RCC 7860 (cell line): ENCODE measurements at places on chromosomes 5 and 9.
A peak's percentile ranks its signal among the peaks of the same experiment; 100 is the strongest.

DNA sequence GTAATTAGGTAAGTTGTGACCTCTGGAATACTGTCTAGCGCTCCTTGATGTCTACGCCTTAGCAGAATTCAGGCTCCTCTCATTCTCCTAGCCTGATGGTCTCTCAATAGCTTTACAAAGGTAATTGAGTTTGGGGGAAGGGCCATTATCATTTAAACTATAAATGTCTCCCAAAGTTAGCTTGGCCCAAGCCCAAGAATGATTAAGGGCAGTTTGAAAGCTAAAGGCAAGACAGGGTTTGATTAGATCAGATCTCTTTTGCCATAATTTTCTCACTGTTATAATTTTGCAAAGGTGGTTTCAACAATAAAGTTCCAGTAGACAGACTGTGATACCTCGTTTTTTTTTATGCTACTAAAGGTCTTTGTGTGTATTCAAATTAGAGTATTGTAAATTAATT lies 3.7 kb upstream of the SLC30A5 start:
- DNase-seq: no peak

DNA sequence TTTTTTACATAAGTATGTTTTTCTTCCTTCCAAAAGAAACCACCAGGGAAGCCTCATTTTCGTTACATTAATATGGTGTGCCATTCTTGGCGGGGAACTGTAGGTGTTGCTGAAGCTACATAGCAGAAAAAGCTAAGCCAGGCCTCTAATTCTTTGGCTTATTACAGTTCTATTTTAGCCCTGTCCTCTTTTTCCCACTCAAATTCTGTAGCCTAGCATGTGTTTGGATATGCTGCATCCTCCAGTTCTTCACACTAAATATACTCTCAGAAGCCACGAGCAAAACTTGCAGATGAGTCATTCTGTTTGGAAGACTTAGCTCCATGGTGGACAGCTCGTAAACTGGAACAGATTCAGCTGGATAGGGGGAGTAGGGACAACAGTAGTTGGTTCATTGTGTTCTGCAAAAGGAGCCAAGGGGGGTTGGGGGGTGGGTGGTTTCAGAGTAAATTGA lies 369.4 kb downstream of the TMEM161B start:
- no peak for DNase-seq

- no peak for DNase-seq
Observed at GRCh38 chr5:146076028-146076427, 29.3 kb downstream of the PLAC8L1 start.

DNA sequence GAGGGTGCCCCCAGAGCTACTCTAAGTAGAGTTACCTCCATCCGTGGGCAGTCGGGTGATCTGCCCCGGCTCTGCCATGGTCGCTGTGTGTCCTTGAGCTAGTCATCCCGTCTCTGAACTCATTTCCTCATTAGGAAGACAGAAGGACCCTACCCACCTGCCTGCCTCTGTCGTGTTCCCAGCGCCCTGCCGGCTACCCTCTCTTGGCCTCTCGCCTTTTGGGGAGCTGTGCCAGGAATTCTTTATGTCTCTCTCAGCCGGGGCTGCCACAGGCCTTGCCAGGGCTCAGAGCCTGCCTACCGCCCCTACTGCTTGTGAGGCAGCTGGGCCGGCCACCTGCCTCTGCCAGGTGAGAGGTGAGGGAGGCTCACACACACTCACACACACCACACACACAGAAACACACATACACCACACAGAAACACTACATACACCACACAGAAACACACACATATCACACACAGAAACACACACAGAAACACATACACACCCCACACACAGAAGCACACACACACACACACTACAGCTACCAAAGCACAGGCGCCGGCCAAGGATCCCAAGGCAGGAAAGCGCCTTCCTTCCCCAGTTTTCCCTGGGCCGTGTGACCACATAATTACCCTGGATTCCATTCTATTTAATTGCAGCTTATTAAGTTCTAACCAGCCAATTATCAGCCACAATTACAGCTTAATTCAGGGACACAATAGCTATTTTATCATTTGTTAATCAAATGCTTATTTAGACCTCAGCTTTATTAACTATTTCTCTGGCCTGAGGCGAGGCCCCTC lies 41.7 kb downstream of the UNC5A start:
- no peak for DNase-seq

GRCh38 chr9:125782718-125783117 lies 35.5 kb downstream of the PBX3 start:
- DNase-seq: no peak

GRCh38 chr5:56464935-56465768 lies 232.0 kb upstream of the ANKRD55 start:
- DNase-seq: no peak

DNA sequence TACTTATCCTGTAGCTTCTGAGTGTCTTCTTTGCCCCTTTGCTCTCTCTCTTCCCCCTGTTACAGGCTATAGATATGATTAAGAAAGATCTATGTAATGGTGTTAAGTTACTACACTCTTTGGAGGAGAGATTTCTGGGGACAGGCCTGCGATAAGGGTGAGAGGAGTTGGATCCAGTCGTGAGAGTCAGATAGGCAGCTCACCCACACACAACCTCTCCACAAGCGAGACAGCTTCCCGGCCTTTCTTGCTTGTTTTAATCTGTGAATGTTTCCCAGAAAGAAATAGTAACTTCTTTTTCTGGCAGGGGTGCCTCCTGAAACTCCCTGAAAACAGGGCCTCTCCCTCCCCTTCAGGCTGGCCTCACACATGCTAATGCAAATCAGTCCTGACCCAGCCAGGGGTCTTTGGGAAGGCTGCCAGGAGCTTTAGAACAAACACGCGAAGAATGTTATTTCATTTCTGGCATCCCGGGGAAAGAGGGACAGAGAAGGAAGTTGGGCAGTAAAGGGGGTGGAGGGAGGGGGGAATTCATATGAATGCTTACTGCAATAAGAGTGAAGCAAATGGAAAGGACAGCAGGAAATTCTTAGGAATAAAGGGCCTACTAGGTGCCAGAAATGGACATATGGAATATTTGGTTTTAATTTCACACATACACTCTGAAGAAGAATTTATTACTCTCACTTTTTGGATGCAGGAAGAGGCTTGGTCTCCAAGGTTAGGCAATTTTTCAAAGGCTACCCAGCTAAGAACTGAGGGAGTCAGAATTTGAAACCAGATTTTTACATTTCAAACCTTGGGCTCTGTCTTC lies 215.8 kb upstream of the TRIM32 start:
- DNase-seq: no peak

GRCh38 chr5:9622971-9623421 lies 7.2 kb downstream of the TAS2R1 start:
- peak; percentile 98 for DNase-seq

DNA sequence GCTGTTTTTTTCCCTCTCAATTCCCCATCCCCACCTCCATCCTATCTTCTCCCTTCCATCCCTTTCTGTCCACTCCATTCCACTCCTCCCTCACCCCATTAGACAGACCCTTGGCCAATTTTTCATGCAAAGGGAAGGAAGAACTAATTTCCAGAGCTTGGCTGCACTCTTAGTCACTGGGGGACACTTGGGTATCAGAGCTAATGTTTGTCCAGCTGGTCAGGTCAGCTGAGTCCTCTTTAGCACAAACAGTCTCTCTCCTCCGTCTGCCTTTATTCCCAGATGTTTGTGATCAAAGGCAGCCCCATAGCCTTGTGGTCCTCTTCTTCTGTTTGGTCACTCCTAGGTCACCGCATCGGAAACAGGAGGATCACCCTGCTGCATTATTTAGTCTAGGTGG lies 148.5 kb downstream of the NMUR2 start:
- no peak for DNase-seq
